M059J (cell line): ENCODE measurements at places on chromosomes 7 and 10. TPM values are rescaled to one million over a fixed set of nuclear protein-coding genes. Genes with fewer than 3 reads are reported as not detected.
A peak's percentile ranks its signal among the peaks of the same experiment; 100 is the strongest.

DNA sequence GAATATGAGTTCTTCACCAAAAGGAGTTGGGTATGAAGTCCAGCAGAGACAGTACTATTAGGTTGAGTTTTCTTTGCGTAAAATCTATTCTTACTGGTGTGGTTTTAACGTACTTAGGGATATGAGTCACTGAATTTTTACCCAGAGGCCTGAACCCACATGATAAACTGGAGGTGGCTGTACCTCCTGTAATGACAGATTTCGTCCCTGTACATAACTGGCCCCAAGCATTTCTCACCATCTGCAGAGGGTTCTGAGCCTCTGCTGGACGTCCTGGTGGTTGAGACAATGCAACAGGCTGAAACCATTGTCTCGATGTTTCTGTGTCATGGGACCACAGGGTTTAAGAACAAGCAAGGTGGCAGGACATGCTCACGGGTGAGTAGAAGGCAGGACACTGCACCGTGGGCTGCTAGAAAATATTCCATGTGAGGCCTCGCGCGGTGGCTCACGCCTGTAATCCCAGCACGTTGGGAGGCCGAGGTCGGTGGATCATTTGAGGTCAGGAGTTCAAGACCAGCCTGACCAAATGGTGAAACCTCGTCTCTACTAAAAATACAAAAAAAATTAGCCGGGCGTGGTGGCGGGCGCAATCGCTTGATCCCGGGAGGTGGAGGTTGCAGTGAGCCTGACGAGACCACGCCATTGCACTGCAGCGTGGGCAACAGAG is 233.9 kb downstream of the DNAJB6 start:
- peak; percentile 80 for DNase-seq

DLG5 gene
- 10.4 and 19.5 TPM in 2 replicates for total RNA-seq

DNA sequence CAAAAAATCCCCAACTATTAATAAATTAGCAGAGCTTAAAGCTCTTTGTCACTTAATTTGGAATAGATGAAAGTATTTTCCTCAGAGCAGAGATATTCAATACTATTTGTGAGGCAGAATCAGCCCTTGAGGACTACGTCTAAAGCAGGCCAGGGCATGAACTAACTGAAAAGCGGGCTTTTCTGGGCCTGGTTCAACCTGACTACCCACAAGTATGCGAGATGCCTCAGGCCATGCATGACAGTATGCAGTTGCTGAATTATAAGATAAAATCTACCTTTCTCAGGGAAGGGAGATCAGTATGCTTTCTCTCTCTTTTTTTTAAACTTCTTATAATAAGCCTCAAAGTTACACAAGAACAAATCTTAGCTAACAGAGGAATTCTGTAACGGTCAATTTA is 20.1 kb downstream of the TMEM168 start:
- DNase-seq: peak; percentile 88

SEC24C gene
- 40.6 and 53.5 TPM in 2 replicates for total RNA-seq

RARRES2 gene
- 1.1 and 1.7 TPM in 2 replicates for total RNA-seq

DNA sequence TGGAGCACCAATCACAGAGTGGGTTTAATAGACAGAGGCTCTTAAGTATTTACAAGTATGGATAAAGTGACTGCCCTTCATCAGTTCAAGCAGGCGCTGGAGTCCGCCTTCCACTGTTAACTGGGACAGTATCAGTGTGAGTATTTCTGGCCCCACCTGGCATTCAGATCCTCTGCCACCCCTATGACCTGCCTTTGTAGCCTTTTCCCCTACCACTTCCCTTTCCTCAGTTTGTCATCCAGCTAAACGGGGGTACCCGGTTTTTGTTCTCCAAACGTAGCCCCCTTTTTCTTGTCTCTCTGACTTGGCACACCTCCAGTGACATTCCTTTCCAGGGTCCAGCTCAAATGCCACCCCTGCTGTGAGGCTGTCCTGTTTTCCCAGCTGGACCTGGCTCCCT is 134.4 kb downstream of the SNX10 start:
- no peak for DNase-seq
